Activated naive CD4-positive, alpha-beta T cell treated with anti-CD3 and anti-CD28 coated beads, Interleukin-2, amount 10 ng/mL, durations not matched to agents 7 days and 5 days (primary cell): ENCODE measurements at places on chromosomes 2 and 18.
A peak's percentile ranks its signal among the peaks of the same experiment; 100 is the strongest.

- no peak overlapping the region for H3K4me3 ChIP-seq
- no peak overlapping the region for H3K27ac ChIP-seq
- no peaks in the 10 kb centered on the region for H3K4me1 ChIP-seq
- peaks cover under 1% of the 10 kb centered on the region for H3K27me3 ChIP-seq
- DNase-seq, result no peak
These were observed 25.4 kb upstream of the REG3G start for GRCh38 chr2:79000008-79000576.

GRCh38 chr2:10777111-10777841 lies 35.3 kb downstream of the PDIA6 start:
- peaks cover 4% of the 10 kb centered on the region for H3K27me3 ChIP-seq
- no peaks in the 10 kb centered on the region for H3K4me1 ChIP-seq
- peaks cover 19% of the 10 kb centered on the region for H3K36me3 ChIP-seq
- DNase-seq, result no peak
- H3K4me3 ChIP-seq, result no peak overlapping the region

- DNase-seq, result peak; percentile 86
- peaks cover 84% of the 10 kb centered on the region for H3K4me1 ChIP-seq
- peak overlapping the region; percentile 87 for H3K27ac ChIP-seq
- H3K27me3 ChIP-seq, result peaks cover 27% of the 10 kb centered on the region
- peaks cover 2% of the 10 kb centered on the region for H3K36me3 ChIP-seq
- peak overlapping the region; percentile 38 for H3K4me3 ChIP-seq
These were observed 239.8 kb downstream of the HAUS1 start for GRCh38 chr18:46343931-46344372.

- peaks cover 2% of the 10 kb centered on the region for H3K4me1 ChIP-seq
- H3K36me3 ChIP-seq, result no peaks in the 10 kb centered on the region
- H3K4me3 ChIP-seq, result no peak overlapping the region
- no peak for DNase-seq
These were observed 45.8 kb downstream of the MYCN start for GRCh38 chr2:15986068-15986560.

GRCh38 chr2:181461056-181461997 lies 4.1 kb downstream of the ITGA4 start:
- peak overlapping the region; percentile 94 for H3K27ac ChIP-seq
- no peaks in the 10 kb centered on the region for H3K27me3 ChIP-seq
- H3K4me1 ChIP-seq, result peaks cover 55% of the 10 kb centered on the region

GRCh38 chr2:27308359-27308881 lies at the start of gene UCN:
Gene UCN (minus strand): TSS chr2:27308445. CDS start chr2:27307895, 550 bp downstream.
- peaks cover 46% of the 10 kb centered on the region for H3K27me3 ChIP-seq
- H3K4me1 ChIP-seq, result peaks cover 5% of the 10 kb centered on the region

- peak overlapping the region; percentile 5 for H3K27ac ChIP-seq
- peaks cover 39% of the 10 kb centered on the region for H3K4me1 ChIP-seq
- DNase-seq, result no peak
- H3K36me3 ChIP-seq, result peaks cover 39% of the 10 kb centered on the region
These were observed 18.1 kb downstream of the SMAD2 start for GRCh38 chr18:47912343-47912742.

- no peaks in the 10 kb centered on the region for H3K27me3 ChIP-seq
- no peak overlapping the region for H3K27ac ChIP-seq
- H3K4me1 ChIP-seq, result no peaks in the 10 kb centered on the region
- DNase-seq, result no peak
- no peaks in the 10 kb centered on the region for H3K36me3 ChIP-seq
These were observed 285.1 kb downstream of the SLC4A3 start for GRCh38 chr2:219912491-219912921.

- H3K4me1 ChIP-seq, result no peaks in the 10 kb centered on the region
- peaks cover 100% of the 10 kb centered on the region for H3K27me3 ChIP-seq
- no peak for DNase-seq
- H3K4me3 ChIP-seq, result no peak overlapping the region
- no peak overlapping the region for H3K27ac ChIP-seq
- no peaks in the 10 kb centered on the region for H3K36me3 ChIP-seq
These were observed 7.3 kb downstream of the ALPP start for GRCh38 chr2:232385660-232386489.

DNA sequence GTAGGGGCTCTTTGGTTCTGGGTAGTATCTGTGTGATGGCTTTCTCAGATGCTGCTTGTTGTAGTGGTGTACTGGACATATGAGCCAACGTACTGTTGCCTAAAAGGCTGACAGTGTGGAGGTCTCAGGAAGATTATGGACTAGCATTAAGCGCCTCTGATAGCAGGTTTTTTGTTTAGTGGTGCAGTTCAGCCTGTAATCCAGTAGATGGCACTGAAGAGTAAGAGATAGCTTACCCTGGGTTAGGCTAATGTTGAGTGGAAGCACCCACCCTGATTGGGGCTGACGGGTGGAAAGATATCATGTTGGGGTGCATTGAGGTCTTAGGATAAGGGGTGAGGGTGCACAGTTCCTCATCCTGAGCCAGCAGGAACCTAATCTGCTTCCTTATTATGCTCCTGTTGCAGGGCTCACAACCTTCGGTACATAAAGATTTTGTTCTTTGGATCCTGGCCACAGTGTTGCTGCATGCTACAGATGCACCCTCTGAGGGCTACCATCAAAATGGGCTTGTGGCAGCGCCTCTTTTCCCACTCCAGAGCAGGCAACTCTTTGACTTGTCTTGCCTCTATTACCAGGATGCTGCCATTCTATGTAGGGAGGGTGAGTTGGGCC lies 79.6 kb downstream of the MSTN start:
- H3K4me1 ChIP-seq, result no peaks in the 10 kb centered on the region
- DNase-seq, result no peak
- no peak overlapping the region for H3K4me3 ChIP-seq
- H3K27me3 ChIP-seq, result peaks cover 3% of the 10 kb centered on the region

DNA sequence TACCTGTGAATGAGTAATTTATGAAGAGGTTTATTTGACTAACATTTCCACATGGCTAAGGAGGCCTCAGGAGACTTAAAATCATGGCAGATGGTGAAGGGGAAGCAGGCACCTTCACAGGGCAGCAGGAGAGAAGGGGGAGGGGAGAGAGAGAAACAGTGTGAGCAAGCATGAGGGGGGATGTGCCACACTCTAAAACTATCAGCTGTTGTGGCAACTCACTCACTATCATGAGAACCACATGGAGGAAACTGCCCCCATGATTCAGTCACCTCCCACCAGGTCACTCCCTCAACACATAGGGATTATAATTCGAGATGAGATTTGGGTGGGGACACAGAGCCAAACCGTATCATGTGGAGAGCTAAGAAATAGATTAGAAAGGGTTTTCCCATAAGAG lies 309.0 kb downstream of the RDH14 start:
- no peaks in the 10 kb centered on the region for H3K4me1 ChIP-seq
- H3K27ac ChIP-seq, result no peak overlapping the region
- H3K27me3 ChIP-seq, result no peaks in the 10 kb centered on the region
- DNase-seq, result no peak
- no peak overlapping the region for H3K4me3 ChIP-seq

- no peak overlapping the region for H3K4me3 ChIP-seq
- no peak overlapping the region for H3K27ac ChIP-seq
- DNase-seq, result no peak
- no peaks in the 10 kb centered on the region for H3K4me1 ChIP-seq
These were observed 35.9 kb downstream of the CAMKMT start for GRCh38 chr2:44397447-44398175.

GRCh38 chr2:85457877-85458316 lies 39.4 kb downstream of the SH2D6 start:
- no peak overlapping the region for H3K4me3 ChIP-seq
- no peak for DNase-seq
- no peaks in the 10 kb centered on the region for H3K36me3 ChIP-seq

- H3K27me3 ChIP-seq, result peaks cover 35% of the 10 kb centered on the region
- H3K27ac ChIP-seq, result no peak overlapping the region
- H3K36me3 ChIP-seq, result no peaks in the 10 kb centered on the region
- H3K4me3 ChIP-seq, result no peak overlapping the region
- H3K4me1 ChIP-seq, result no peaks in the 10 kb centered on the region
These were observed 259.8 kb upstream of the HDAC4 start for GRCh38 chr2:239660390-239661230.

GRCh38 chr2:222315443-222316121 lies 16.8 kb upstream of the PAX3 start:
- peaks cover under 1% of the 10 kb centered on the region for H3K36me3 ChIP-seq
- H3K27me3 ChIP-seq, result peaks cover 63% of the 10 kb centered on the region
- no peak for DNase-seq
- no peak overlapping the region for H3K4me3 ChIP-seq

- H3K4me3 ChIP-seq, result no peak overlapping the region
- H3K36me3 ChIP-seq, result no peaks in the 10 kb centered on the region
- H3K4me1 ChIP-seq, result no peaks in the 10 kb centered on the region
- no peak for DNase-seq
- H3K27ac ChIP-seq, result no peak overlapping the region
These were observed 25.7 kb downstream of the SULT1C4 start for GRCh38 chr2:108403494-108403893.

GRCh38 chr2:165776013-165776412 lies 18.0 kb downstream of the GALNT3 start:
- H3K27me3 ChIP-seq, result no peaks in the 10 kb centered on the region
- peaks cover 17% of the 10 kb centered on the region for H3K36me3 ChIP-seq
- H3K4me3 ChIP-seq, result no peak overlapping the region
- H3K4me1 ChIP-seq, result peaks cover 12% of the 10 kb centered on the region
- no peak for DNase-seq
- no peak overlapping the region for H3K27ac ChIP-seq

DNA sequence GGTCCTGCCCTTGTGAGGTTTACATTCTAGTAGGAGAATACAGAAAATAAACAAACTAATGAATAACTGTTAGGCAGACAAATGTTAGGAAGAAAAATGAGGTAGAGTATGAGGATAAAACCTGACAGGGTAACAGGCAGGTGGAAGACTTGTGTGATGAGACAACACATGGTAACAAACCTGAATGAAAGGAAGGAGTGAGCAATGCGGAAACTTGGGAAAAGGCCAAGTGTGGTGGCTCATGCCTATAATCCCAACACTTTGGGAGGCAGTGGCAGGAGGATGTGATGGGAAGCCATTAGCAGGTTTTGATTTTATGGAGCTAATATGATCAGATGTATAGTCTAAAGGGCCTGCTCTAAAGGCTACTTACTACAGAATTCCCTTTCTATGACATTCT lies 74.2 kb downstream of the INO80D start:
- no peak for DNase-seq
- H3K27me3 ChIP-seq, result no peaks in the 10 kb centered on the region
- H3K36me3 ChIP-seq, result peaks cover 55% of the 10 kb centered on the region
- H3K4me3 ChIP-seq, result no peak overlapping the region

DNA sequence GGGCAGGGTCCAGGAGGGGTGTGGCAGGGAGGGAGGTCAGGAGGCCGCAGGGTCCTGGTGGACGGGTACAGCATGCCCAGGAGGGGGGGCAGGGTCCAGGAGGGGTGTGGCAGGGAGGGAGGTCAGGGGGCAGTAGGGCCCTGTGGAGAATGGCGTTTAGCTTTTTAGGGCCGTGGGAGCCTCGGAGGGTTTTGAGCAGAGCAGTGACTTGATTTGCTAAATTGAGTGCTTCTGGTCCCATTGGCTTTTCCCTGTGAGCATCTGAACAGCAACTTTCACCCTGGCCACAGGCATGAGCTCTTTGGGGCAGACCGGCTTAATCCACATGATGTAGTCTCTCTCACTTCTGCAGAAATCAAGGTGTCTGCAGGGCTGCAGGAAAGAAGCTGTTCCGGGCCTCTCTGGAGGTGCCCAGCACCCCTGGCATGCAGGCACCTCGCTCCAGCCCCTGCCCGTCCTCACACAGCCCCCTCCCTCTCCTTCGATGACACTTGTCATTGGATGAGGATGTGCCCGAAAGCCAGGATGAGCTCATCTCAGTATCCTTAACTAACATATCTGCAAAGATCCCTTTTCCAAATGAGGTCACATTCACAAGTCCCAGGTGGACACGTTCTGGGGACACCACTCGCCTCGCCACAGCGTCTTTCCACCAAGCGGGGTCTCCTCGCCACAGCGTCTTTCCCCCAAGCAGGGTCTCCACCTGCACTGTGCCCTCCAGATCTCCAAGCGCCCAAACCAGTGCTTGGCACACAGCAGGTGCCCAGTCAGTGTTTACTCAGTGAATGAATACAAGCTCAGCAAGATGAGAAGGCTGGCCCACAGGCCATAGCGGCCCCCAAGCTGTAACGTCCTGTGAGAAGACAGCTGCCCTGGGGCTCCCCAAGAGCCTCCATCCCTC lies 94.0 kb downstream of the NDUFA10 start:
- no peaks in the 10 kb centered on the region for H3K36me3 ChIP-seq
- H3K4me1 ChIP-seq, result peaks cover 34% of the 10 kb centered on the region
- peaks cover 14% of the 10 kb centered on the region for H3K27me3 ChIP-seq
- H3K4me3 ChIP-seq, result no peak overlapping the region
- H3K27ac ChIP-seq, result no peak overlapping the region

DNA sequence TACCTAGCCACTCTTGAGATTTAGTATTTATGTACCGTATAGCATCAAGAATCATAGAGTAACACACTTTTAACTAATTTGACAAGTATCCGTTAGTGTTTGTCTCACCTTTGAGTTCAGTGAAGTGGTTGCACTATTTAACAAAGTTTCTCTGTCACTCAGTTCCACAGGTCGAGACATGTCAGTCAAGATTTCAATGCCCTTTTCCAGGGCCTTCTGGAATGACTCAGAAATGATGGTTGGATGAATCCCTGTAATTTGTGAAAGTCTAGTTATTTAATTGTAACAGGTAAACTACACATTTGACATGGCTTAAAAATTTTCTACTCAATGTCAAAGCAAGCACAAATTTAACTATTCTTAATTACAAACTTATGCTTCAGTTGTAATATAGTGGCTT lies 9.7 kb downstream of the CCT4 start:
- peaks cover 49% of the 10 kb centered on the region for H3K36me3 ChIP-seq
- no peak overlapping the region for H3K4me3 ChIP-seq
- H3K27me3 ChIP-seq, result no peaks in the 10 kb centered on the region

DNA sequence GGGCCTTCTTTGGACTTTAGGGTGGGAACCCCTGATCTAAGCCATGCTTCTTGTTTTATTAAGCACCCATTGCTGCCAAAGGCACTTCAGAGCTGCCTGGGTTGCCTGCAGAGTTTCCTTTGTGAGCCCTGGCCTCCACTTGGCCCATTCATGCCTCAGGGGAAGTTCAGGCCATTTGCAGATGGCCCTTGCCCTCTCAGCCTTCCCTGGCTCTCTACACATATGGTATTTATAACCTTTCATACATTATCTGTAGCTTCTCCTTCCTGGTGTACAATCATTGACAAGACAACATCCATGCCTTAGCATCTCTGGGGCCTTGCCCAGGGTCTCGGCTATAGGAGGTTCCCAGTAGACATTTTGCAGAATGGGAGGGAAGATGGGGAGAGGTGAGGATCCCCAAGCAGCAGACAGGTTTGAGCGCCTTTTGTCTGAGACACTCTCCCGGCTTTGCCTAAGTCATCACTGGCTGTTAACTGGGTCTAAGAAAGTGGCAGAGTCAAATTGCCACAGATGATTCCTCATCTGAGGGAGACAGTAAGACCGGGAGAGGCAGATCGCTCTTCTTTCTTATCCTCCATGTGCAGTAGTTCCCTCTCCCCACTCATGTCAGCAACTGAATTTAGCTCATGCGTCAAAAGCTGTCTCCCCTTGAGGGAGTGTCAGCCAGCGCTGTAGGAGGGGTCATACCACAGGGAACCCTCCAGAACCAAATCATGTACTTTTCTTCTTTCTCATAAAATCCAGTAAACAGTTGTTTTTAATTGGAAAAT lies 2.7 kb downstream of the EHD3 start:
- peaks cover 16% of the 10 kb centered on the region for H3K27me3 ChIP-seq
- DNase-seq, result no peak
- H3K4me3 ChIP-seq, result no peak overlapping the region
- no peak overlapping the region for H3K27ac ChIP-seq
- H3K36me3 ChIP-seq, result no peaks in the 10 kb centered on the region
- peaks cover 19% of the 10 kb centered on the region for H3K4me1 ChIP-seq
